K562 (cell line): ENCODE measurements at places on chromosomes 3 and 15. TPM values are rescaled to one million over a fixed set of nuclear protein-coding genes. Genes with fewer than 3 reads are reported as not detected.

SPESP1 gene
- polyA plus RNA-seq: not detected in 2 replicates

AHSG gene
- polyA plus RNA-seq: not detected in 2 replicates

TRIM71 gene
- not detected in 2 replicates for polyA plus RNA-seq

MORC1 gene
- 0.08 and 0.42 TPM in 2 replicates for polyA plus RNA-seq

ZNF501 gene
- 2.4 and 2.9 TPM in 2 replicates for polyA plus RNA-seq

TAGLN3 gene
- polyA plus RNA-seq: not detected in 2 replicates
